Upper lobe of left lung (tissue), 6 donors: ENCODE measurements at places on chromosomes 7 and 10.
A peak's percentile ranks its signal among the peaks of the same experiment; 100 is the strongest.

- DNase-seq, result no peak
Measured at GRCh38 chr10:118332236-118332635, 9.9 kb downstream of the FAM204A start.

DNA sequence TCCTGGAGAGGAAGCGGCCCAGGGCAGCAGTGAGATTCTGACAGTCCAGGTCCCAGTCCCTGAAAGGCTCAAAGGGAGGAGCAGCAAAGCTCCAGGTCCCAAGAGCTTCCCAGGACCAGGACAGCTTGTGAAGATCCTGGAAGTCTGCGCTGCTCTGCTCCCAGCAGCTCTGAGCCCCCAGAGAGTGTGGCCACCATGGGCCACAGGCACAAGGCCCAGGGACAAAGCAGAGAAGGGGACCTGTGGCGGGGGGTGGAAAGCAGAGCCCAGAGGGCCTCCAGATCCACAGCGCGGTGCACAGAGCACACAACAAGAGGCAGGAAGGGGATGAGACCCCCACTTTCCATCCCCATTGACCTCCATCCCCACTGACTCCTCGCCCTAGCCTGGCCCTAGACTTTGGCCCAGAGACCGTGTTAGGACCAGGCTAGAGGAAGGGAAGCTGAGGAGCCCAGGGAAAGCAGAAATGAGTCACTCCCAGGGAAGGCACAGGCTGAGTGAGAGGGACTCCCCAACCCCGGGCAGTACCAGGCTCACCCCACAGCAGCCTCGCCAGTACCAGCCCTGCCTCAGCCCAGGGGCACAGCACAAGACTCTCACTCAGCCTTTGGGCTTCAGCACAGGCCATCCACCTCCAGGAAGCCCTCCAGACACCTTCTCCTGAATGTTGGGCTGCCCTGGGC lies 75.5 kb downstream of the GRID1 start:
- peak; percentile 5 for DNase-seq

DNA sequence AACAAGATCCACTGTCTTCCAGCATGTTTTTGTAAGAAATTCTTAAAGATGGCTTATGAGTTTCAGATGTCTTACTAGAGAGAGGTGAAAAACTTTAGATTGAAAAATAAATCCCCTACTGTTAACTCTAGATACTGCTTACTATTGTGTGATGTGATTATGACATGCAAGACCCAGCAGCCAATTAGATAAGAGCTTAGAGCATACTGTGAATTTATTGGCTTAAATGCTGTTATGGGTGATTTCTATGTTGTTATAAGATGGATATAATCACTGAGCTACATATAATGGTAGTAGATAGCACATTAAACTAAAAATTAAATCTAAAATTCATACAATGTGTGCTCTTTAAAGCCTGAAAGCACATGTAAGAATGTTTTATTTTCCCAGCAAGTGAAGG lies at the start of gene RNF133:
TSS of gene RNF133 (minus strand) at position 101 of the 400 bp plus-strand sequence. CDS start 199 bp downstream, outside the sequence.
- no peak for DNase-seq

- DNase-seq, result no peak
Measured at GRCh38 chr7:53191191-53191695, 155.8 kb downstream of the POM121L12 start.

GRCh38 chr10:110335314-110336064 lies 30.8 kb upstream of the SMNDC1 start:
- DNase-seq, result no peak

GRCh38 chr7:24724451-24725190 lies 32.6 kb downstream of the GSDME start:
- no peak for DNase-seq

DNA sequence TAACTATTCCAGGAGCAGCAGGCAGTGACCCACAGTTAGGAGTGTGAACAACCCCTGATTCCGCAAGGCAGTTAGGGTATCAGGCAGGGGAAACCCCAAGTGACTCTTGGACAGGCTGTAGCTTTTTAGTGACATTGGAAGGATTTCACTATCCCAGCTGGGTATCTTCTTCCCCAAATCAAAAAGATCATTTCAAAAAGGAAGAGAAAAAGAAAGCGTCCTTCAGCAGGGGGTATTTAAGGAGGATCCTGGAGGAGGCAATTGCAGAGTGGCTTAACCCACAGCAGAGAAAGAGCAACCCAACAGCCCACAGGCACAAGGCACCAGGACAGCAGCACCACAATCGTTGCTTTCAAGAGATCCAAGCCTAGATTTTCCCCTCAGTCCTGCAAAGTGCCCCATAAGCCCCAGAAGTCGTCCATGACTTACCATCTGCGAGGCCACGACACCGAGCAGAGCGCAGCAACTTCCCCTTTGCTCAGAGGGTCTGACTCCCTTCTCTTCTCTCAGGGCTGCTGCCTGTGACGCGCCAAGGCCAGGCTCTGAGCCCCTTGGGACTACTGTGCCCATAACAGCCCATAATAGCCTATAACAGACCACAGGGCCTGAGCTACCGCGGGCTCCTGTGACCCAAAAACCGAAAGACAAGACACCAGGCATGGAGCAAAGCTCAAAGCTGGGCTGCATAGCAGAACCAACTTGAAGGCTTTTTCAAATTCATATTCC lies 19.8 kb downstream of the PIK3AP1 start:
- DNase-seq, result peak; percentile 44

DNA sequence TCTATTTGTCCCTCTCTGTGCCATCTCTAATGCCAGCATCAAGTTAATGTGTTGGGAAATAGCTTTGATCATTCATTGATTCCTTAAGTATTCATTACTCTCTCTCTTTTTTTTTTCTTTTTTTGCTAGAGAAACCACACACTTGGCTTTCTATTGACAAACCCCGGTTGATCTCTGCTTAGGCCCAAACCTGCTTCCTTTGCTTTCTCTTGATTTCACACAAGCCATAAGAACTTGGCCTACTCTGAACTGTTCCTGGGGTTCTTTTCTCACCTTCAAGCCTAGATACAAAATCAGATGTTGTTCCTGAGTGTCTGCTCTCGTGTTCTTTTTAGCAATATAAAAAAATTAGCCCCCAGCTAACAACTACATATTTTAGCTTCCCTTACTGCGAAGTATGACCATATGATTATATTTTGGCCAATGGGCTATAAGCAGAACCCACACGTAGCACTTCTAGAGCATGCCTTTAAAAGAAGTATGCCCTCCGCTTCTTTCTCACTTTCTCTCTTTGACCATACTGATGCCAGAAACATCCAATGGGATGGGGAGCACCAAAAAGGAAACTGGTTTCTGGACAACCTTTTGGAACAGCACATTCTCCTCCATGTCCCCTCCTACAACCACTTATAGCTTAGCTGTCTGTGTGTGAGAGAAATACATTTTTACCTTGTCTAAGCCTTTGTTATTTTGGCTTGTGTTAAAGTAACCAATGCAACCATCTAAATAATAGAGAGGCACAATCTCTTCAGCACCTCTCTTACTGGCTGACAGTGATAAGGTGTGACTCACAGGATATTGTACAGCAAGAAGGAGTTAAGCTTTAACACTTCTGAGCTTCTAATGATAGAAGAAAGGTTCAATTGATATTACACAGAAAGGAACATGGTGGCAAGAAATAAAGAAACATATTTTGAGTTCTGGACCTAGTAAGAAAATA lies 96.6 kb upstream of the LRRN3 start:
- DNase-seq, result no peak

DNA sequence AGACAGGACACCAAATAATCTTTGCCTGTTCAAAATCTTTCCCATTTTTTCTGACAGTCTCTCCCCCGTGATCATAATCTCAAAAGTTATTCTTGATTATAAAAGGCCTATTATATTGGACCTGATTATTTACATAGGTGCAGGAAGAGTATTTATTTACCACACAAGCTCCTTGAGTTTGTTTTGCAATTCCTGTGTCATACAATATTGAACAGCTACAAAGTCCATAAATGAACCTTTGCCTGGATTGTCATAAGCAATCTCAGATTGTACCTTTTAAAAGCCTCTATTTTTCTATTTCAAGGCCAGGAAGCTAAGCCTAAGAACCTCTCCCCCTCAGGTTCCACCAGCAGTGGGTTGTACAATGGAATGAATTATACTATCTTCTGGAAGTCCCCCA lies 183.9 kb upstream of the MEOX2 start:
- no peak for DNase-seq

DNA sequence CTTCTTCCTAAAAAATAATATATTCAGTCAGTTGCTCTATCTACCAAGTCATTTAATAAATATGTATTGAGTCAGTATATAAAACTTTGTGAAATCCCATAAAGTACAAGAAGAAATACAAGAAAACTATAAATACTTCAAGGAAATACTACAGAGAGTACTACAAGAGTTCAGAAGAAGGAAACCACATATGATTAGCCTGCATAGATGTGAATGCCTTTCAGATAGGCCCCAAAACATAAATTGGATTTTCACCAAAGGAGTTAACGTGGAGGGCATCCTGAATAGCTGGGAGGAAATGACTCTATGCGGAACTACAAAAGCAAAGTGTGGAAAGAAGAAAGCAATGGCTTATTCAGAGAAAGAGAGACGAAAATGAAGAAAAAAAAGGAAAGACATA lies 120.1 kb downstream of the LRRN3 start:
- no peak for DNase-seq

- no peak for DNase-seq
Measured at GRCh38 chr10:43282881-43283280, 16.0 kb upstream of the RASGEF1A start.

DNA sequence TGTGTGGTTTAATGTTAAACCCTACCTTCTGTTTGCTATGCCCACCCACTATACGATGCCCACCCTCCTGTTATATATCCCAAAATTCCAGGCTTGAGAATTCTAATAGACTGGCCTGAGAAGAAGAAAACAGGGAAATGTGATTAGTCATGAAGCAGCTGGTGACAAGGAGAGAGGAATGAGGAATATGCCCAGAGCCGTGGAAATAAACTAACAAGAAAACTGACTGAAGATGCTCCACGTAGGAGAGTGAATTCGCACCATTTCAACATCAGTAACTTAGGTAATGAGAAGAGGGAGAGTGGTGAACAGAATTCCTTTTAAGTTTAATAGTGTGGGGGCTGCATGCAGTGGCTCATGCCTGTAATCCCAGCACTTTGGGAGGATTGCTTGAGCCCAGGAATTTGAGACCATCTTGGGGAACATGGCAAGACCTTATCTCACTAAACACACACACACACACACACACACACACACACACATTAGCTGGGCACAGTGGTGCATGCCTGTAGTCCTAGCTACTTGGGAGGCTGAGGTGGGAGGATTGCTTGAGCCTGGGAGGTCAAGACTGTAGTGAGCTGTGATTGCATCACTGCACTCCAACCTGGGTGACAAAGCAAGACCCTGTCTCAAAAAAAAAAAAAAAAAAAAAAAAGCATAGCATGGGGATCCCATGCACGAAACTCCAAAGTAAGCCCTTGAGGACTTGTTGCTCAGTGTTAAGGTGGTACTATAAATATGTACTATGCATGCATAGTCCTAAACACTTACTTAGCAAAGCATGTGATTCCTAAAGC lies 16.1 kb upstream of the SYPL1 start:
- no peak for DNase-seq

DNA sequence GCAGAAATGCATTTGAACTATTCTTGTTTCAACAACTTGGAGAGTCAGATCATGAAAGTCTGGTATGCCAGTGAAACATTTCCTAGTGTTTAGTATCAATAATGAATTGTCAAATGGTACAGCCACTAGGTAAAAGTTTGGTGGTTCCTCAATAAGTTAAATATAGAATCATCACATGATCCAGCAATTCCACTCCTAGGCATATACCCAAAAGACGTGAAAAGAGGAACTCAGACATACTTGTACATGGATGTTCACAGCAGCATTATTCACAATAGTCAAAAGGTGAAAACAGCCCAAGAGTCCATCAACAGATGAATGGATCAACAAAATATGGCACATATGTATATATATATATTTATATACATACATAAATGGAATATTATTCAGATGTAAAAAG lies 67.0 kb upstream of the HPS1 start:
- DNase-seq, result no peak

GRCh38 chr10:124640056-124640455 lies 104.1 kb downstream of the FAM53B start:
- no peak for DNase-seq

DNA sequence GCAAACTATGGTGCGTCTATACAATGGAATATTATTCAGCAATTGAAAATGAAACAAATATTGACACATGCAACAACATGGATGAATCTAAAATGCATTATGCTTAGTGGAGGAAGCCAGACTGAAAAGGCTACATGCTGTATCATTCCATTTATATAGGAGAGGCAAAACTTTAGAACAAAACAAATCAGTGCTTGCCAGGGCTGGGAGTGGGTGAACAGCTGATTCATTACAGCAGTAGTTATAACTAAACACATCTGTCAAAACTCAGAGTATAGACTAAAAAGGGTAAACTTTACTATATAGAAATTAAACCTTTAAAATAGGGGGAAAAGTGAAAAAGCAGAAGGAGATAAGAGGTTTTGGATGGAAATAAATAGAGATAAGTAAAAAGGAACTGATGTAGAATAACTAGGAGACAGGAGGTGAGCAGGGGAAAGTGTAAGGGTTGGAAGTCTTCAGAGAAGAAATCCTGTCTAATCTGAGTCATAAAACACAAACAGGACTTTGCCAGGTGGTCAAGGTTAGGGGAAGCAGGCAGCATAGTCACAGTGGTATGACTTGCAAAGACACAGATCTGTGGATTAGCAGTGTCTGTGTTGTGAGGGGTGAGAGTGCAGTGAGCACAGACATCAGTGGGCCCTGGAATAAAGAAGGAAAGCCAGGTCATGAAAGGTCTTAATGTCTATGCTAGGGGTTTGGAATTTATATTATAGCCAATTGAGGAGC lies 349.8 kb downstream of the PHTF2 start:
- DNase-seq, result no peak

GRCh38 chr7:50068850-50069551 lies 24.0 kb downstream of the ZPBP start:
- no peak for DNase-seq

DNA sequence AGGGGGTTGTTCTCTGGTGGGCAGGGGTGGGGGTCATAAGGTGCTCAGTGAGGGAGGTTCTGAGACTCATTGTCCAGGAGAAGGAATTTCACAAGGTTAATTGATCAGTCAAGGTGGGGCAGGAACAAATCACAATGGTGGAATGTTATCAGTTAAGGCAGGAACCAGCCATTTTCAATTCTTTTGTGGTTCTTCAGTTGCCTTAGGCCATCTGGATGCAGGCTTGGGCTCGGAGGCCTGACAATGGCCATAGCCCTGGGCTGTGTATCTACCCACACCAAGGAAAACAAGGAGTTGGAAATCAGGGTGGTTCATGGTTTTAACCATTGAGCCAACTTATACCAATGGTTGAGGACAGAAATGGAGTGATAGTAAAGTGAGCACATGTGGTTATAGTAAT lies 1221.8 kb downstream of the TYW1 start:
- no peak for DNase-seq

GRCh38 chr7:150567169-150567568 lies at the start of gene GIMAP4:
GIMAP4 (plus strand) TSS chr7:150567390; CDS start chr7:150569902, 2,512 bp downstream.
- no peak for DNase-seq
